CD8-positive, alpha-beta memory T cell (primary cell): ENCODE measurements at places on chromosomes 16 and 17. TPM values are rescaled to one million over a fixed set of nuclear protein-coding genes. Genes with fewer than 3 reads are reported as not detected.

Gene GDPD3
- 4.7 TPM for total RNA-seq

Gene HID1
- total RNA-seq: 0.91 TPM

Gene KRT24
- not detected for total RNA-seq

DNA sequence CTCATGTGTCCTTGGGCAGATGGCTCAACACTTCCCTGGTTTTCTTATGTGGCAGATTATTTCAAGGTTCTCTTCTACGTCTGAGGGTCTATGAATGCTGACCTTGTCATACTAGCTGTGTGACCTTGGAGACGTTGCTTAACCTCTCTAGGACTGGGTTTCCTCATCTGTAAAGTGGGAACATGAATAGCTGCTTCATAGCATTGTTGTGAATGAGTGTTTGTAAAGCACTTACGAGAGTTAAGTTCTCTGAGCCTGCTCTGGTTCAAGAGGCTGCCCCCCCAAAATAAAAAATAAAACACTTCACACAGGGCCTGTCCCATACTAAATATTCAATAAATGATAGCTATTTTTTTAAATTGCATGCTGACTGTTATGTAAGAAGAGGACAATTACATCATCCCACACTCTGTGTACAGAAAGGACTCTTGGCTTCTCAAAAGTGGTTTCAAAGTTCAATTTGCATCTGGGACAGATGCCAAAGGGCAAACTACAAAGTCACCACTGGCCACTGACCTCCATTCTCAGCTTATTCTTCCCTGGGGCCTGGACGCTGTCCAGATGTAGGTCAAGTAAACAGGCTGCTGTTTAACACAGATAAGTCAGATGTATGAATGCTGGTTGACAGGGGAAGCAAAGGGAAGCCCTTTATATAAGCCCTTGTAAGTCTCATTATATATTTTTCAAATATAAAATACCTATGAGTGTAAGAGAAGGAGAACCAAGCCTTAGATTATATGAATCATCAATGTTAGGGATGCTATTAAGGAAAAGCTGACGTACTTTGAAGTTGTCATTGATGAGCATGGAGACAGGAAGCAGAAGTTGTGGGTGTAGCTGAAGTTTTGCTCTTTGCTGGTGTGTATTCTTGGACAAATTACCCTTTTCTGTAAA lies 15.4 kb upstream of the NDEL1 start:
- no peaks in the 10 kb centered on the region for H3K4me1 ChIP-seq
- peak overlapping the region; percentile 64 for H3K27ac ChIP-seq
- H3K36me3 ChIP-seq: no peaks in the 10 kb centered on the region
- peaks cover 12% of the 10 kb centered on the region for H3K27me3 ChIP-seq

DNA sequence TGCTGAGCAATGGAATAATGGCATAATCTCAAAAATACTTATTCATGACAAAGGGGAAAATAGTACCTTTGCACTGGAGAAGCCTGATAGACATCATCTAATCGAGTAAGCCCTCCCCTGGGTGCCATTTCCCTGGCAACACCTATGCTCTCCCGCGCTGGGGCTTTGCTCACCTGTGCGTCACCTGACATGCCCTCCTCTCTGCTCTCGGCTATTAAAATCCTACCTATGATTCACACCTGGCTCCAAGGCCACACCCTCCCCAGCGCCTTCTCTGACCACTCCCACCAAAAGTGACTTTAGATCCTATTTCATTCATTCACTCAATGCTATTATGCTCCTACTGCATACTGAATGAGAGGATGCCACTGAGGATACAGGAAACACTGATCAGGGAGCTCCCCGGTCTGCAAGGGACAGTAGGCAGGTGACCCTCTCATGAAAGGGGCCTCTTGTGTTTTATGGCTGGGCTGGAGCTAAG lies 83.9 kb downstream of the NT5M start:
- peaks cover 8% of the 10 kb centered on the region for H3K4me1 ChIP-seq
- no peak for DNase-seq
- H3K36me3 ChIP-seq: no peaks in the 10 kb centered on the region
- no peak overlapping the region for H3K4me3 ChIP-seq

Gene TANC2
- total RNA-seq: 6.8 TPM

Gene GPR179
- total RNA-seq: 0.07 TPM
